ENCODE measurements at places on chromosomes 4 and X.

DNA sequence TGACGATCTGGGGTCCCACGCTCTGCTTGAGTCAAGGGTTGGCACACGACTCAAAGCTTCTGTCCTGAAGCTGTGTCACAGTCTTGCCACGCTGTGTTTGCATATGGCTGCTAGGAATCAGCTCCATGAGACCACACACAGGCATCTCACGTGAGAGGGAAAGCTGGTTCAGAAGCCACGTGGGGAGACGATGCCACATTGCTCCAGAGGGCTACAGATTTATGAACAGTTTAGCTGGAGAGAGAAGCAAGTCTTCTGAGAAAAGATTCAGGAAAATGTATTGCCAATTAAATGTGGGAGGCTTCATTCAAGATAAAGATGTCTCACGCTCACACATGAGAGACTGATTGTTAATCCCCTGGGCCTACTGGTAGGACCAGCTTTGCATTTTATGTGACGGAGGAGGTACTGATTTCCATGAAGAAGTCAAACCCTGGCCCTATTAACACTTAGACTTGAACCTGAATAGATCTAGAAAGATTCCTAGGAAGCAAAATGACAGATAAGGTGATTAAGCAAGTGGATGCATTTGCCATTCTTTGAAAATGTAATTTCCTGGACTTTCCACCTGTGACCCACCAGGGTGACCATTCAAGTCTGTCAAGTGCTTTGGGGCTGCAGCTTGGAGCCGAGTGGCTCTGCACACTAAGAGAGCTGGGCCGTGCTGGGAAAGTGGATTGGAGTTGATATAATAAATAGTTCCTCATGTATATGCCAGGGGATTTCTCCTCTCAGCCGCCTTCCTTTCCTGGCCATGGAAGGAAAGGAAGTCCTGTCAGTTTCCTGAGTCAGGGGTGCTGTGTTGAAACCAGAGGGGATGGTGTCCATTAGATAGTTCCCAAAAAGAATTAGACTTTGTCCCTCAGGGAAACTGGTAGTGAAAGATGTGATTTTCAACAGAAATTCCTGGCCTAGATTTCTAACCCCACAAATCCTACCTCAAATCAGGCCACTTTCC is 29.0 kb downstream of the ENPP6 start:
- DNase-seq = no peak

- DNase-seq = no peak
Measured at GRCh38 chrX:39421006-39421405, 619.7 kb downstream of the MID1IP1 start.

- no peak for DNase-seq
Measured at GRCh38 chrX:135982860-135983259, 2.4 kb upstream of the SLC9A6 start.

GRCh38 chr4:107826421-107826980 is 1.8 kb downstream of the SGMS2 start:
- no peak for DNase-seq

DNA sequence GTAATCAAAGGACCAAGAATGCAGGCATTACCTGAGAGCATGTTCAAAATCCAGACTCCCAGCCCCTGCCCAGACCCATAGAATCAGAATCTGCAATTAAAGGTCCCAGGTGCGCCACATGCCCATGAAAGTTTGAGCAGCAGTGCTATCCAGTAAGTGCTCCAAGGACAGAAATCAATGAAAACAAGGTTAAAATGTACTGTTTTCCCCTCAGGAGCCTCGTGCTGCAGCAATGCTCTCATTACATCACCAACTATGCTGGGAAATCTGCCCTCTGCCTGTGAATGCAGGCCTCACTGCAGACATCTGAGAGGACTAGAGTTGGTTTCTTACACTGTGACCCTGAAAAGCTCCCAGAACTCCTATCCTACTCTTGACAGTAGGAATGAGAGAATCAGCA is 21.1 kb downstream of the ANXA5 start:
- DNase-seq = no peak

- DNase-seq = no peak
Measured at GRCh38 chr4:45078201-45078600, 351.8 kb upstream of the GNPDA2 start.

DNA sequence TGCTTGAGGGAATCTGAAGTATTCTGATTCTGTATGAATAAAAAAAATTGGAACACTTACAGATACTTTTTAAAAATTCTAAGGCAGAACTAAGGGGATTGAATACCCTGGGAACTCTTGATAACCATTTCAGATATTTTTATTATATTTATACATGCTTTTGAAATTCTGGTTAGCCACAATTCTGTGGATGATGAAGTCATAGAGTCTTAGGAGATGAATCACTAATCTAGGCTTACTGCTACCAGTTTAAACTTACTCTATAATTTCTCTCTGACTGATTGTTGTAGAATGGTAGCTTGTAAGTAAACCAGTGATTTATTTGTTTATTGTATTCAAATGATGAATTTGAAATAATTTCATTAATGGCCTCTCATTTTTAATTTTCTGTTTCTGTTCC is 11.4 kb upstream of the SLAIN2 start:
- no peak for DNase-seq

GRCh38 chrX:130878350-130879341 is 24.4 kb downstream of the ENOX2 start:
- no peak for DNase-seq
